ENCODE measurements at places on chromosomes 11 and 22.

DNA sequence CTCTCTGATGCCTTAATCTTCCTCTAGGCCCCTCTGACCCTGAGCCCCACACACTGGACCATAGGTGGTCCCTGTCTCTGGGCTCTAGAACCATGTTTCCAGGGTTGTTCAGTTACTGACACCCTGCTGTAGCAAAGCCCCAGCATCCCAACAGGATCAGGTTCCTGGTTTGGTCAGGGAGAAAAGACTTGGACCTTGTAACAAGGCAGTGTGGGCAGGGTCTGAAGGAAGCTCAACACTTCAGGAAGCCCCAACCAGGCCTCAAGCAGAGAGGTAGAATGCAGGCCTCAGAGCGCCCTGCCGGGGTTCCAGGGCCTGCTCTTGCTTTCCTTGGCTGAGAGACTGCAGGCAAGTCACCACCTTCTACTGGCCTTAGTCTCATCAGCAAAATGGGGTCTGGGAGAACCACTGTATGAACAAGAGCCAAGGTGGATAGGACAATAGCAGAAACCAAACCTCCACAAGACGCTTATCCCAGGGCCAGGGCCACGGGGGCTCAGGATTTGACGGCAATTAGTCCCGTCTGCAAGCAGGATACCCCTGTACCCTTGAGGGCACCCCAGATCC, 4.8 kb downstream of the ARAP1 start:
- DNase-seq: no peak

DNA sequence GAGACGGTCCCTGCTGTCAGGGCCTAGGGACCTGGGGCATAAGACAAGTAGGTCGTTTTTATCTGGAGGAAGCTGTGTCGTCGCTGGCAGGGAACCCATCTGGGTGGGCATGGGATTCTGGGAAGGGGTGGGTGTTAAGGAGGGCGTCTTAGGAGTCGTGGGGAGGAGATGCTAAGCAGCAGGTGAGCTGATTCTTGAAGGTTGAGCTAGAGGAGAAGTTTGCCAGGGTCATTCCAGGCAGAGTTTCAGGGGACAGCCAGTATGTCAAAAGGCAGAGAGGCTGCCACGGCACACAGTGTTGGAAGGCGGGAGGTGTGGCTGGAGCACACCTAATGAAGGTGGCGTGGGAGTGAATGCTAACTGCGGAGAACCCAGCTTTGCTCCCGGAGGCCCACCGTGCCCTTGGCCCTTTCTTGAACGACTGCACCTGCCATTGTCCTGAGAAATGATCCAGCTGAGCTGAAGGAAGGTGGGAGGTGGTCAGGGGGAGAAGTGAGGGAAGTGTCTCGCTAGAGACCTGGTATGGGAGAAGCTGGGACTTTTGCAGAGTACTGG, 1.3 kb downstream of the FAM118A start:
- no peak for DNase-seq

- no peak for DNase-seq
Measured at GRCh38 chr22:42885446-42885845, 28.4 kb upstream of the ARFGAP3 start.

DNA sequence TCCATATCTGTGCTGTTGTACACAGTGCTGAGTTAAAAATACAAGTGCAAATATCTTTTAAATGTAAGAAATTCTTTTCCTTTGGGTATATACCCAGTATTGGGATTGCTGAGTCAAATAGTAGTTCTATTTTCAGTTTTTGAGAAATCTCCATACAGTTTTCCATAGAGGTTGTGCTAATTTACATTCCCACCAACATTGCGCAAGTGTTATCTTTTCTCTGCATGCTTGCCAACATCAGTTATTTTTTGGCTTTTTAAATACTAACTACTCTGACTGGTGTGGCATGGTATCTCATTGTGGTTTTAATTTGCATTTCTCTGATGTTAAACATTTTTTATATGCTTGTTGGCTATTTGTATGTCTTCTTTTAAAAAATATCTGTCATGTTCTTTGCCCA, 6.5 kb downstream of the OR52E8 start:
- no peak for DNase-seq

GRCh38 chr11:131823772-131824171, 453.4 kb downstream of the NTM start:
- DNase-seq: no peak

DNA sequence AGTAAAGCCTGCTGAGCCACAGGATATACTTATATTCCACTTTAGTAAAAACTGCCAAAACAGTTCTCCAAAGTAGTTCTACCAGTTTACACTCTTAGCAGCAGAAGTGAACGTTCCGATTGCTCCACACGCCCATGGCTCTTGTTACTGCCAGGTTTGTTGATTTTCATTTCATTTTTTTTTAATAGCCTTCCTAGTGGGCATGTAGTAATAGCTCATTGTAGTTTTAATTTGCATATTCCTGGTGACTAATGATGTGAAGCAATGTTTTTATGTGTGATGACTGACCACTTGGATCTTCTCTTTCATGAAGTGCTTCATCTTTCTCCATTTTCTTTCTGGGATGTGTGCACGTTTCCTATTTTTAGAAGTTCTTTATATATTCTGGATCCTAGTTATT, 4.8 kb upstream of the C11orf97 start:
- no peak for DNase-seq

- peak; percentile 60 for DNase-seq
Measured at GRCh38 chr22:24434471-24435322, 7.3 kb downstream of the ADORA2A start.

DNA sequence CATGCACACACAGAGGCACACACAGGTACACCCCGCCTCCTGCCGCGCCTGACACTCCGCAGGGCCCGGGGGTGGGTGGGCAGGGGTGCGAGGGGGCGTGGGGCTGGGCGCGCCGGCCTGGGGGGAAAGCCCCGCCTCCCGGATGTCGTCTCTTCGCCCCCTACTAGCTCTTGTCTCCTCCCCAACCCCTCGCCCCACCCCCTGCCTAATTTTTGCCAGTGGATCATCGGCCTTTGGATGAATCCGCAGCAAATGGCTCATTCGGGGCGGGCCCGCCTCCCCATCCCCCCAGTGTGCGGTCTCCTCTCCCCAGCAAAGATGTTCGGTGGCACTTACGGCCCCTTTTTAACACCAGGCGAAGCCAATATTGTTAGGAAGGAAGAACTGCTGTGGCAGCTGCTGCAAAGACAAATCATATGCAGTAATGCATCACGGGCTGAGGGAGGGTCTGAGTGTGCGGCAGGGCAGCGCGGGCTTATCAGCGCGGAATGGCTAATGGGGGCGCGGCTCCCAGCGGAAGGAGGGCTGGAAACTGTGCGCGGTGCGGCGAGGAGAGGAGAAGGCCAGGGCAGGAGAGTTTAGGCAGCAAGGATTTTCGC, 13.4 kb upstream of the NECTIN1 start:
- DNase-seq: no peak

GRCh38 chr11:79294845-79295731, 145.7 kb downstream of the TENM4 start:
- no peak for DNase-seq

GRCh38 chr11:16193897-16194381, 162.4 kb downstream of the SOX6 start:
- no peak for DNase-seq

- DNase-seq: no peak
Measured at GRCh38 chr11:101718402-101718801, 134.6 kb upstream of the TRPC6 start.

DNA sequence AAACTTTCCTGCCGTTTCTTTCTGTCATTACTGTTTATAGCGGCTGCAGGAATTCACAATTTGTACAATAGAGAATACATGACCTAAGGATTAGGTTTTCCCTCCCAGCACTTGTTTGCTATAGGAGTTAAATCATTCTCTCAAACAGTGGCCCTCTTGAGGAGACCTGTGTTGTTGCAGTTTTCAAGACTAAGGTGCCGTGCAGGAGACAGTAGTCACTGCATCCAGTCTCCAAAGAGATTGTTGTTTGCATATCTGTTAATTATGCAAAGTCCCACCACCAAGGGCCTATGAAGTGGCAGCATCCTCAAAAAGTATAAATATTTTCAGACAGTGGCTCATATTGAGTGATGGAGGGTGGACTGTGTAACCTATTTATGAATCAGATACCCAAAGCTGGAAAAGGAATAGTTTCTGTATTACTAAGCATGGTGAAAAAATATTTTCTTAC, 2.3 kb downstream of the PRSS23 start:
- DNase-seq: no peak

DNA sequence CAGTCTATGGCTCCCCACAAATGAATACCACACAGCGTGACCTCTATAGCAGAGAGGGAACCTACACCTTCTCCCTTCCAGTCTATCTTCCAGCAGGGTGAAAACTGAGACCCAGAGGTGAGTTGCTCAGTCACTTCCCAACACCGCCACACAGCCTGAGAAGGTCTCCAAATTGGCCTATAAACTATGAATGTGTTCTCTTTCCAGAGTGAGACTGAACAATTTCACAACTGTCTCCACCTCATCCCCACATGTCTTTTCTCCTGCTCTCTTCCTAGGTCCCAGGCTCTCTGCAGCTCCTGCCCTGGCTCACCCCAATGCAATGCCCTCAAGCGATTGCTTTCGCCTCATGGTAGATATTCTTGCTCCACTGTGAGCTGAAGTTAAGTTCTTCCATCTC, 14.0 kb downstream of the CLMP start:
- DNase-seq: no peak

- DNase-seq: no peak
Measured at GRCh38 chr11:62044639-62045121, 77.2 kb upstream of the FTH1 start.

- no peak for DNase-seq
Measured at GRCh38 chr22:43447380-43447779, 35.6 kb downstream of the MPPED1 start.

GRCh38 chr22:27299181-27300085, 502.1 kb downstream of the MN1 start:
- no peak for DNase-seq

DNA sequence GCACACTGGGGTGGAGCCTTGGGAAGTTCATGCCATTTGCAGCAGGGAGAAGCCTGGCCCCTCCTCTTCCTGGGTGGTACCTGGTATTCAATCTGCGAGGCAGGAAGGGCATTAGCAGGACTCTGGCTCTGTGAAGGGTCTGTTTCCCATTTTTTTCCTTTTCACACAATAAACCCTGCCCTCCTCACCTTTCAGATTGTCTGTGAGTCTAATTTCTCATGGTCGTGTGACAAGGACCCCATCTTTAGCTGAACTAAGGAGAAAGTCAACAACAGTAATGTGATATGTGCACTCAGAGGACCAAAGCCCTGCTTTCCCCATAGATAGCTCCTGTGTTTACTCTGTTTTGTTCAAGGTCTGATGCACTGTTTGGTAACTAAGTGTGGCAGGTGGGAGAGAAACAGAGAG, 26.6 kb upstream of the CASP4 start:
- DNase-seq: no peak

- no peak for DNase-seq
Measured at GRCh38 chr22:20254975-20255946, 12.9 kb downstream of the RTN4R start.

DNA sequence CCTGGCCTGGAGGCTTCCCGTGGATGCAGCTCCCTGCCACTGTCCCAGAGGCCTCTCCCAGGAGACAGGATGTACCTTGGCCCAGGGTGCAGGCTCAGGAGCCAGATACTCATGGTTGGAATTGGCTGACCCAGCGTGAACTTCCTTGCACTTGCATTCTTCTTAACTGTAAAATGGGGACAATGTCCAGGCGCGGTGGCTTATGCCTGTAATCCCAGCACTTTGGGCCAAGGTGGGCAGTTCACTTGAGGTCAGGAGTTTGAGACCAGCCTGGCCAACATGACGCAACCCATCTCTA, 20.1 kb upstream of the ST3GAL4 start:
- no peak for DNase-seq

DNA sequence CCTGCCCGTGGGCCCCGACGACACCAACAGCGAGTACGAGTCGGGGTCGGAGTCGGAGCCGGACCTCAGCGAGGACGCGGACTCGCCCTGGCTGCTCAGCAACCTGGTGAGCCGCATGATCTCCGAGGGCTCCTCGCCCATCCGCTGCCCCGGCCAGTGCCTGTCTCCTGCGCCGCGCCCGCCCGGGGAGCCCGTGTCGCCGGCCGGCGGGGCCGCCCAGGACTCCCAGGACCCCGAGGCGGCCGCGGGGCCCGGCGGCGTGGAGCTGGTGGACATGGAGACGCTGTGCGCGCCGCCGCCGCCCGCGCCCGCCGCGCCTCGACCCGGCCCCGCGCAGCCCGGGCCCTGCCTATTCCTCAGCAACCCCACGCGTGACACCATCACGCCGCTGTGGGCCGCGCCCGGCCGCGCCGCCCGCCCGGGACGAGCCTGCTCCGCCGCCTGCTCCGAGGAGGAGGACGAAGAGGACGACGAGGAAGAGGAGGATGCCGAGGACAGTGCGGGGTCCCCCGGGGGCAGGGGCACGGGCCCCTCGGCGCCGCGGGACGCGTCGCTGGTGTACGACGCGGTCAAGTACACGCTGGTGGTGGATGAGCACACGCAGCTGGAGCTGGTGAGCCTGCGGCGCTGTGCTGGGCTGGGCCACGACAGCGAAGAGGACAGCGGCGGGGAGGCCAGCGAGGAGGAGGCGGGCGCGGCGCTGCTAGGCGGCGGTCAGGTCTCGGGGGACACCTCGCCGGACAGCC, 3.8 kb downstream of the MAPK8IP2 start:
- DNase-seq: no peak

DNA sequence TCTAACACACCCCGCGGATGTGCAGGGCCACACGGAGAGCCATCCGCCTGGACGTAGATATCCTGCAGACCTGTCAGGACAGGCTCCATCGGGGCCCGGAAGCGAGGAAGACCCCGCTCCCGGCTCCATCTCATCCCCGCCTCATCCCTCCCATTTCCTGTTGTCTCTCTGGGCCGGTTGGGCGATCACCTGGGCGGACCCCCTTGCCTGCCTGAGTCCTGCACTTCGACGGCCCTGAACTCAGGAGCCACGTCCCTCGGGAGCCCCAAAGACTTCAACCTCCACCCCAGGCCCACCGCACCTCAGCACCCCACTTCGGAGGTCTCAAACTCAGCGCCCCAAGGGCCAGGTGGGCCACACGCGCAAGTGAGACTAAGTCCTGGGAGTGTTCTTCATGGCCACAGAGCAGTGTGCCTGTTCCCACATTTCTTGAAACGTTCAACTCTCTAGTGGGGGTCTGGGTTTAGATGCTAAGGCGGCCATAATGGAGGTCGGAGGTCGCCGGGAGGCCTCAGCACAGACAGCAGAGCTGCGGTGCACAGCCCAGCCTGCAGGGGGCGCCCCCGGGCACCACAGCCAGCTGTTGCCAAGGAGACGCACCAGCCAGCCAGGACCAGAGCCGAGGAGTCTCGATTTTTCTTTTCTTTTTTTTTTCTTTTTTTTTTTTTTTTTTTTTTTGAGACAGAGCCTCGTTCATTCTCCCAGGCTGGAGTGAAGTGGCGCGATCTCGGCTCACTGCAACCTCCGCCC, 26.0 kb upstream of the FADD start:
- DNase-seq: peak; percentile 56

GRCh38 chr11:79393362-79394043, 47.3 kb downstream of the TENM4 start:
- no peak for DNase-seq

- DNase-seq: no peak
Measured at GRCh38 chr11:122176651-122177050, 60.6 kb upstream of the BLID start.

DNA sequence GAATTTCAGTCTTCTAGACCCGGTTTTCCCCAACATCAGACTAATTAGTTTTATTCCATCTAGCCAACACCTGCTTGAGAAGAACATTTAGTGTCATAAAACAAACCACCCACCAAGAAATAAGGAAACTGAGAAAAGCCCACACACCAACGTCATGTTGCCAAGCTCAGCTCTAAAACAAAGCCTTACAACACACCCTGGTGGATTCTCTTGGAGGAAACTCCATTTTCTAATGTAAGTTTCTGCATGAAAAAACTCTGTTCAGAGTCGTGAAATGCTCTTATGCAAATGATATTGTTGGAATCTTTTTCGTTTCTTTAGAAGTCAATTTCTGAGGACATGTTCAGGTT, 105.0 kb upstream of the RAG2 start:
- DNase-seq: no peak
